ENCODE measurements at places on chromosomes 7 and 10.

DNA sequence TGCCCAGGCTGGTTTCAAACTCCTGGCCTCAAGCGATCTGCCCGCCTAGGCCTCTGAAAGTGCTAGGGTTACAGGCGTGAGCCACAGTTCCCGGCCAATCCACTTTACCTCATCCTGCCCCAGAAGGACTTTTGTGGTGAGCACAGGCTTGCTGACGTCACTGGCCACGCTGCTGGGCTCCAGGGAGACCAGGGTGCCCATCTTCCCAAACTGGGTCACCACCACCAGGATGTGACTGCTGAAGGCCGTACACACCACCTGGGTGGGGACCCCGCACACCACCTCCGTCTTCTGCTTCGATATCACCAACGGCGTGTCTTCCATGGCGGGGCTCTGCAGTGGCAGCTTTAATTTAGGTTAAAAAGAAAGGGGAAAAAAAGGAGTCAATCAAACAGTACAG, 816 bp downstream of the PSMG3 start:
- DNase-seq: no peak

- no peak for DNase-seq
These were observed 303.9 kb downstream of the OTUD1 start for GRCh38 chr10:23742807-23743206.

GRCh38 chr7:36037121-36037662, 115.9 kb upstream of the EEPD1 start:
- no peak for DNase-seq

GRCh38 chr10:52566471-52567246, 205.9 kb downstream of the MBL2 start:
- no peak for DNase-seq

- no peak for DNase-seq
These were observed at the start of gene TMEM139 for GRCh38 chr7:143284591-143285469. Gene TMEM139, plus strand, starts transcription at chr7:143284958. Its CDS starts 1,000 bp downstream, at chr7:143285958.
